Activated CD4-positive, alpha-beta T cell treated with anti-CD3 and anti-CD28 coated beads, Interleukin-2, amount 50 U/mL, for 16 hours (primary cell): ENCODE measurements at places on chromosomes 4 and X.
A peak's percentile ranks its signal among the peaks of the same experiment; 100 is the strongest.

- DNase-seq = no peak
These were observed 4.8 kb downstream of the MND1 start for GRCh38 chr4:153349206-153349805.

DNA sequence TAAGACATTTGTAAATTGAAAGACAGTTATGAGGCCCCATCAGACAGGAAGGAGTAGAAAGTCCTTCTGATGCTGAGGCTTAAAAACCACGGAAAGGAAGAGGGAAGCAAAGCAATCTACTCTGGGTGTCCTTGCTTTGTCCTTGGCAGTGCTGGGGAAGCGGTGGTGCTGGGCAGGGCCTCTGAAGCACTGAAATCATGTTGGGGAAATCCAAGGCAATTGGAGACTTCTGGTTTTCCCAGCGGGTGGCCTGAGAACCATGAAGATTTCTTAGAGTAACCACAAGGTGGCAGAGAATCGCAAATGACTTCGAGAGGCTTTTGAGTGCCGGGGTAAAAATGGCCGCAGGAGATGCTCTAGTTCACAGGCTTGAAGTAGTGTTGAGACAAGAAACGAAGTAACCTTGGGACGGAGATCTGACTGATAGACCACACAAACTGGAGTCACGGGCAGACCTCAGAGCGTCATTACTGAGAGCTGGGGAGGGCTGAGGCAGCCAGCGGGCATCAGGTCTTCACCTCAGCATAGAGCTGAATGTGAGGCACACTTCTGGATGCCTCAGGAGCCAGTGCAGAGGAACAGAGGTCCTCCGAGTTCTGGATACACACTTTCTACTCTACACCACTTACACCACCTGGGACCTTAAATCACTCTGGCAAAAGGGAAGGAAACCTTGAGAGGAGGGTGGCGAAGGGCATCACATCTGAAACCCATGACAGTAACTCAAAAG lies 130.7 kb upstream of the GPRIN3 start:
- peak; percentile 65 for DNase-seq

- DNase-seq = no peak
These were observed 27.8 kb upstream of the WDFY3 start for GRCh38 chr4:84994280-84994679.

GRCh38 chrX:119040432-119040831 lies 32.4 kb upstream of the CT47C1 start:
- DNase-seq = no peak

- no peak for DNase-seq
These were observed 33.1 kb upstream of the DDX3X start for GRCh38 chrX:41300758-41301437.

DNA sequence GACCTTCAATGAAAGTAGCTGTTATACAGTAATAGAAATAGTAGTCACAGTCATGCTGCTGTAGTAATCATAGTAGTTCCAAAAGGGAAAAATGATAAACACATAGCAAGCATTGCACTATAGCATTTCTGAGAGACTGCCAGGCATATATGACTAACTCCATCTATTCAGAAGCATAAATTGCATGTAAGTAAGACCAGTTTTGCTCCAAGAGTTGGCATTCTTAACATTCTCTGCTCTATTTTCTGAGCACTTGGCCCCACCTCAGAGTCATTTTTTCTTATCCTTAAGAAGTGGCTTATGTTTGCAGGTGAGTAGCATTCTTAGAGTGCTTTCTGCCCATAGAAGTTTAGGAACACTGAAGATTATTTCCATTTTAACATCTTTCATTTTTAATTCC lies 490.3 kb upstream of the TECRL start:
- DNase-seq = no peak

DNA sequence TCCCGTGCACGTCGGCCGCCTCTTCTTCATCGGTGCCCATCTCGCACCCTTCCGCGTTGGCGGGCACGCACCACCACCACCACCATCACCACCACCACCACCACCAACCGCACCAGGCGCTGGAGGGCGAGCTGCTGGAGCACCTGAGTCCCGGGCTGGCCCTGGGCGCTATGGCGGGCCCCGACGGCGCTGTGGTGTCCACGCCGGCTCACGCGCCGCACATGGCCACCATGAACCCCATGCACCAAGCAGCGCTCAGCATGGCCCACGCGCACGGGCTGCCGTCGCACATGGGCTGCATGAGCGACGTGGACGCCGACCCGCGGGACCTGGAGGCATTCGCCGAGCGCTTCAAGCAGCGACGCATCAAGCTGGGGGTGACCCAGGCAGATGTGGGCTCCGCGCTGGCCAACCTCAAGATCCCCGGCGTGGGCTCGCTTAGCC lies 1.4 kb downstream of the POU4F2 start:
- DNase-seq = no peak

GRCh38 chr4:126526335-126526734 lies 1106.4 kb upstream of the INTU start:
- peak; percentile 0 for DNase-seq

GRCh38 chr4:113442826-113443225 lies 318.7 kb downstream of the CAMK2D start:
- DNase-seq = no peak

DNA sequence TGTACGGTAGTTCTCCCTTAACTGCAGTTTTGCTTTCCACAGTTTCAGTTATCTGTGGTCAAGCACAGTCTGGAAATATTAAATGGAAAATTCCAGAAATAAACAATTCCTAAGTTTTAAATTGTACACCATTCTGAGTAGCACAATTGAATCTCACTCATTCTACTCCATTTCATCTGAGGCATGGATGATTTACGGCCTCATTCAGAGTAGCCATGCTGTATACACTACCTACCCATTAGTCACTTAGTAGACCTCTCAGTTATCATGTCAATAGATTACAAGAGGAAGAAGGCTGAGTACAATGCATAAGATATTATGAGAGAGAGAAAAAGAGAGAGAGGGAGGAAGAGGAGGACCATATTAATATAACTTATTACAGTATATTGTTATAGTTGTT lies 77.5 kb downstream of the ENOX2 start:
- no peak for DNase-seq

DNA sequence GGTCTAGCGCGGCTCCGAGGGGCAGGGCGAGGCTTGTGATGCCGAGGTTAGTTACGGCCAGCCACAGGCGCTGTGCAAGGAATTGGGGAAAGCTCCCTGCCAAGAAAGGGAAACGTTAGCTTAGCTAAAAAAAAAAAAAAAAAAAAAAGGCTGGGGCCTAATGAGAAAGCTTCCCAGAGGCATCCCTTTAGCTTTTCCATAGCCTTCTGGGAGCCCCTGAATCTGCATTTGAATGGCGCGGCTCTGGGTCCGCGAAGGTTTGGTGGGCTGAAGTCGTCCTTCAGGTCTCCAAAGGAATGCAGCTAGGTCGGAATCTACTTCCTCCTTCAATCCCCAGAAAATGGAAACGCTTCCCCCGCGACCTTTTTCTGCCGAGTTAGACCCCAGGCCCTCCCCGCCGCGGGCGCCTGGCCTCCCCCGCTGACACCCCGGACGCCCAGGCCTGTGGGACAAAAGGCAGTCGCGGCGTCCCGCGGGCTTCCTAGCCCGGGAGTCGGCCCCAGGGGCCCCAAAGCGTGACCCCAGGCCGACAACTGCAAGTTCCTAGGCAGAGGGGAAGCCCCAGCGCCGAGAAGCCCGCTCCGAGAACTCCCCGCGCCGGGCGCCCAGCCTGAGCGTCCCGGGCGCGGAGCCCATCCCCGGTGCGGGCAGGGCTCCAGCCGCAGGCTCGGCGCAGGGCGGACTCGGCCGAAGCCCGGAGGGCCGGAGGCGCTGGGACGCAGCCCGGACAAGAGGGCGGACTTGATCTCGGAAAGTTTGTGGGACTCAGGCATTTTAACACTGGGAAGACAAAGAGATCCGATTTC lies 605 bp upstream of the FAT1 start:
- DNase-seq = no peak

- DNase-seq = no peak
These were observed 150.3 kb upstream of the BCOR start for GRCh38 chrX:40247848-40248622.

DNA sequence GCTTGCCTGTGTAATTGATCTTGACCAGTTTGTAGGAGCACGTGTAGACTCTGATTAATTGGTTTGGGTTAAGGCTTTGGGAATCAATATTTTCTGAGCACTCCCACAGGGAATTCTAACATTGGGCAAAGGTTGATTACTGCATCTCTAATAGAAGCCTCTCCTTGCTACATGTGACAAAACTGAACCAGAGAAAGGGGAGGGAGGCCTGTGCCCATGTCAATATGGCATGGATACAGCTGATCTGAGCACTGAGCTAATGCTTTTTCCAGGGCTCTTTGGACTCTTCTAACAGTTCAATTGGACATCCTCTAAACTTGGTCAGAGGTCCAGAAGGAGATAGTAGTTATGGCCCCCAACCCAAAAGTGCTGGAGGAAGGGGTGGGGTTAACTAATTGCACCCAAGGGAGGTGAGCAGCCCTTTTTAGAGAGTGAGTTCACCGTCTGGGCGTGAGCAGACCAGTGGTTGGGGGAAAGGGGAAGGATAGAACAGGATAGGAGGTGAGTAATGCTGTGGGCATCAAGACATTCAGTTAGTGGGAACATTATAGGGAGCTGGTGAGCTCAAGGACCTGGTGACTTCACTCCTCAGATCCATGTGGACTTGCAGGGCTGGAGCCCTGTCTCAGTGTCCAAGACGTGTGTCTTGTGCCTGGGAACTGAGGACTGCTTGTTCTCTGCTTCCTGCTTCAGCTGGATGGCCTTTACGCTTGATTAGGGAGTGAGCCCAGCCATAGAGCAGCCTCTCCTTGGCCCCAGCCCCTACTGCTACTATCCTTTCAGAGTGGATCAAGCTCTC lies 22.8 kb downstream of the MSN start:
- no peak for DNase-seq

DNA sequence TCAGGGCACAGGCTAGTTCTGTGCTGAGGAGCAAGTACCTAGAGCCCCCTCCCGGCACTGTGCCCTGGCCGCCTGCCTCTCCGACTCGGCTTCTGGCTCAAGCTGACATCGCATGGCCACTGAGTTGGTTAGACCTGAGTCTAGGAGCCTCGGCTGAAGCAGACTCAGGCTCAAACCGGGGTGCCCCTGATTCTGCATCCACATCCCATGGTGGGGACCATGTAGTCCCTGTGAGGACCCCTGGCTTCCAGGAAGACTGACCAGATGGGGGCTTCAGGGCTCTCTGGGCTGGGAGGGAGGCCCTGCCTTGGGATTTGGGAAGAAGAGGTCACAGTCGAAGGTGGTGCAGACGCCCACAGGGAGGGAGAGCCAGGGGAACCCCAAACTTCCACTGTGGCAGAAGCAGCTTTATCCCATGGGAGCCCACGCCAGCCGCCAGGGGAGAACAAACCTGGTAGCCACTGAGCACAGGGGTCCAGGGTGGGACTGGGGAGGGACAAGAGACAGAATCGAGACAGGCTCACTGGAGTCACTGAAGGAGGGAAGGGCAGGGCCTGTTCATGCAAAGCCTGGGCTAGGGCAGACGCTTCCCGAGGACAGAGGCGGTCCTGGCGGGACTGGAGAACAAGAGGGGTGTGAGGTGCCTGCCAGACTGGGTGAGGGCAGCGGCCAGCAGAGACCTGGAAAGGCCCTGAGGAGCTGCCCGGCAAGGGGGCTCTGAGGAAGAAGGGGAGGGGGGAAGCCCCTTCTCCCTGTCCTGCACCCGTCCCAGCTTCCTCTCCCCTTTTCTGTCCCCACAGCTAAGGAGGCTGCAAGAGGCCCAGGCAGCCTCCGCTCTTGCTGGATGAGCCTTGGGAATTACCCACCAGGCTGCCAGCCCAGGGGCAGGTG lies 1.1 kb downstream of the PDE6B start:
- no peak for DNase-seq

- no peak for DNase-seq
These were observed 47.1 kb upstream of the CLNK start for GRCh38 chr4:10731690-10732089.

DNA sequence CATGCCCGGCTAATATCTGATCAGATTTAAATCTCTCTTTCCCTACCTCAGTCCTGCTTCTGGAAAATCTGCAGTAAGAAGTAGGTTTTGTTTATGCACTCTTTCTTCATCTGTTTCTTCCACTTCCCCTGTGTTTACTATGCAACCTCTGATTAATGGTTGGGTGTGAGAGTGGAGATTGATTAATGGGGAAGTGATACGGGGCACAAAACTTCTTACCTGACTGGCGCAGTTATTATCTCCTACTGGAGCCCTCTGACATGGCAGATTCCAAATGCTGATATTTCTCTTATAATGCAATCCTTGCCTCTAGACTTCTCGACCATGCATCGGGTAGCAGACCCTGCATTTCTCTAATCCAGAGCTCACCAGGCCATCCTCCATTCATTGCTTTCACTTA lies 60.2 kb upstream of the HPGD start:
- no peak for DNase-seq
